Kidney epithelial cell (primary cell): ENCODE measurements at places on chromosomes 1 and 21. TPM values are rescaled to one million over a fixed set of nuclear protein-coding genes. Genes with fewer than 3 reads are reported as not detected.

CRYBG2 gene
- 2.7 and 18.6 TPM in 2 replicates for total RNA-seq

DNA sequence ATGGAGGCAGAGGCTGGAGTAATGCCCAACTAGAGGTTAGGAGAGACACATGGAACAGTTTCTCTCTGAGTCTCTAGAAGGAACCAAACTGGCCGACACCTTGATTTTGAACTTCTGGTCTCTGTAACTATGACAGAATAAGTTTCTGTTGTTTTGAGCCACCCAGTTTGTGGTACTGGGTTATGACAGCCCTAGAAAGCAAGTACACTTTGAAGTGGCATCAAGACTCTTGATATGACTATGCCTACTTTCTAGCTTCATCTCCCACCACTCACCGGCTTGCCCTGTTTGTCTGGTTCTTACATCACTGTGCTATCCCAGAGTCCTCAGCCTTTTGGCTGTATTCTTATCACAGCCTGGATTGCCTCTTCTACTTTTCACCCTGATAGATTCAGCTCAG lies 230.3 kb upstream of the USP24 start:
- no peak for DNase-seq

TMEM52 gene
- 0.92 and 3.2 TPM in 2 replicates for total RNA-seq

DNA sequence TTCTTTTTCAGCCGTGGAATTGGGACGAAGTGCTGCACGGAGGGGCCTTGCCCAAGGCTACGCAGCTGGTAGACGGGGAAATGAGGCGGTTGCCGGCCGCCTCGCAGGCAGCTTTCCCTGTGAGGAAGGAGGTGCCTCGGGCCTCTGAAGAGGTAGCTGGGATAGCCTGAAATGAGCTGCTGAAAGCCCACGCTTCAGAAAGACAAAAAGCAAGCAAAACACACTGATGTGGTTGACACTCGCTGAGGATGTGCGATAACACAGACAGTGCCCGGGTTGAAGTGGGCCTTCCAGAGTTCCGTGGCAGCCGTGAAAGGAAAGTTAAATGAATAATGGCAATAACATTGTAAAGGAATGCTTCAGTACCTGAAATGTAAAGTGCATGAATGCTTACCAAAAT lies 47.2 kb downstream of the S1PR1 start:
- DNase-seq: no peak

RHD gene
- not detected in 2 replicates for total RNA-seq

DNA sequence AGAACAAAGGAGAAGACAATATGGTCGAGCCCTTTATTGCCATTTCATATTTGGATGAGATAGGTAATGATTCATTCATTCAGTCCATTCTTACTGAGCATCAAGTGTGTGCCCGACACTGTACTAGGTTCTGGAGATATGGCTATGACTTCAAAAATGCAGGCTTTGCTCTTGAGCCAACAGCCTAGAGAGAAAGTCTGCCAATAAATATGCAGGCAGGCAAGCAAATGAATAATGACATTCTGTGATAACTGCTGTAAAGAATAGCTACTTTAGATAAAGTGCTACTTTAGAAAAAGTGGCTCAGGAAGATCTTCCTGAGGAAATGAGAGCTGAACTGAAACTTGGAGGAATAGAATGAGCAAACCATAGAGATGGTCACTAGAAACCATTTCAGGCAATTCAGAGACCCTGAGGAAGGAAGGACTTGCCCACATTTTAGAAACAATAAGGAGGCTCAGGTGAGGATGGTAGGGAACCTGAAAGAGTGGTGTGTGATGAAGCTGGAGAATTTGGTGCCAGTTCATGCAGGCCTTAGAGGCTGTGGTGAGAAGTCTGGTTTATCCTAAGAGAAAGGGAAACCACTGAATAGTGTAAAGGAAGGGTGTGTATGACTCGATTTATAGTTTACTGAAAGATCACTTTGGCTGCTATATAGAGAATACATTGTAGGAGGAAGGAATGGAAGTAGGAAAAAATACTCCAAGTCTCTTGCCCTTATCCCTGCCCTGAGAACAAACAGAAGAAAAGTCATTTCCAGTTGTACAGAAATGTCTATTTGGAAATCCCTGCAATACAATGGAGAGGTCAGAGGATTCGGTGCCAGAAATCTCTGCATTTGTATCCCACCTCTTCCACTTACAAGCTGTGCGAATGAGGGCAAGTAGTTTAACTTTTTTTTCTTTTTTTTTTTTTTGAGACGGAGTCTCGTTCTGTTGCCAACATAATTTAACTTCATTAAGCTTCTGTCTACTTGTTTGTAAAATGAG lies 167.9 kb downstream of the VPS13D start:
- DNase-seq: no peak

GRCh38 chr1:111164151-111164550 lies 24.1 kb downstream of the CEPT1 start:
- no peak for DNase-seq

FHL3 gene
- total RNA-seq: 40.8 and 48.0 TPM in 2 replicates

- no peak for DNase-seq
These were observed 11.5 kb downstream of the RO60 start for GRCh38 chr1:193070942-193071341.

DNA sequence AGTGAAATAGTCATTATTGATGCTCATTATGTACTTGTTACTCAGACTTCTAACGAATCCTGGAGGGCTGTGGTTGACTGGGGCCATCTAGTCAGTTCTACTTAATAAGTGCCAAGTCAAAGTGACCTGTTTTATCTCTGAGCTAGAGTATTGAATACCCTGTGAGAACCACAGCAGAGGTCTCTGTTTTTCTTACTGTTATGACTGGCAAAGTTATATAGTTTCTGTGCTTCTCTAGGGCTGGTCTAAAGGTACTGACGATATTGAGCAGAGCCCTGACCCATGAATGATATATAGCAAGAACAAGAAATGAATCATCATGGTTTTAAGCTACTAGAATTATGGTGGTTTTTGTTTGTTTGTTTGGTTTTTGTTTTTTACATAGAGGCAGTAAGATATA lies 555.8 kb downstream of the PLA2G4A start:
- DNase-seq: no peak

GRCh38 chr1:115409094-115410015 lies 71.3 kb upstream of the NGF start:
- no peak for DNase-seq

KLF17 gene
- total RNA-seq: not detected in 2 replicates

DNA sequence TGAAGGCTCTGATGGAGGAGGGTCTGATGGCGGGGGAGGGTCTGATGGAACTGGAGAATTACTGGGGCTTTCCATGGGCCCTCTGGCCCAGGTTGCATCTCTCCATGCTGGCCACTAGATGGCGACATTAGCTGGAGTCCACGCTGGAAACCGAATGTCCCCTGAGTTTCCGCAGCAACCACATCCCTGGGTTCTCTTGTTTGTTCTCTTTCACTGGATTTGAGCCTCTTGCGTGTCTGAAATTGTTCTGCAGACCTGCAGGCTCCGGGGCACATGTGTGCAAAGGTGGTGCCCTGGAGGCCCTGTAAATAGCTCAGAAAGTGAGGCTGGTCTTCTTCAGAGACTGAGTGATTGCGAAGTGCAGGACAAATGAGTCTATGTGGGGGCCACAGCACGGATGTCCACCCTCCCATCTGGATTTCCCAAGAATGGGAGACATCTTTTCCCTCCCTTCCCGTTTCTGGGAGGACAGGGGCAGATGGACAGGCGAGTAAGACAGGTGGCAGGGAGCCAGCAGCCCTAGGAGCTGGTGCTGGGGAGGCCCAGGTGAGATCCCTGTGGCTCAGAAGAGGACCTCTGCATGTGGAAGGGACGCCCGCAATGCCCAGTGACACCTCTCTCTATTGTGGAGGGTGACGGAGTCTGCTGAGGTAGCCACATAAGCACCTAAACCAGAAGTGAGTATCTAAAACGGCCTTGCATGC lies 73.2 kb upstream of the ABCG1 start:
- DNase-seq: no peak

CFAP107 gene
- total RNA-seq: not detected in 2 replicates

DNA sequence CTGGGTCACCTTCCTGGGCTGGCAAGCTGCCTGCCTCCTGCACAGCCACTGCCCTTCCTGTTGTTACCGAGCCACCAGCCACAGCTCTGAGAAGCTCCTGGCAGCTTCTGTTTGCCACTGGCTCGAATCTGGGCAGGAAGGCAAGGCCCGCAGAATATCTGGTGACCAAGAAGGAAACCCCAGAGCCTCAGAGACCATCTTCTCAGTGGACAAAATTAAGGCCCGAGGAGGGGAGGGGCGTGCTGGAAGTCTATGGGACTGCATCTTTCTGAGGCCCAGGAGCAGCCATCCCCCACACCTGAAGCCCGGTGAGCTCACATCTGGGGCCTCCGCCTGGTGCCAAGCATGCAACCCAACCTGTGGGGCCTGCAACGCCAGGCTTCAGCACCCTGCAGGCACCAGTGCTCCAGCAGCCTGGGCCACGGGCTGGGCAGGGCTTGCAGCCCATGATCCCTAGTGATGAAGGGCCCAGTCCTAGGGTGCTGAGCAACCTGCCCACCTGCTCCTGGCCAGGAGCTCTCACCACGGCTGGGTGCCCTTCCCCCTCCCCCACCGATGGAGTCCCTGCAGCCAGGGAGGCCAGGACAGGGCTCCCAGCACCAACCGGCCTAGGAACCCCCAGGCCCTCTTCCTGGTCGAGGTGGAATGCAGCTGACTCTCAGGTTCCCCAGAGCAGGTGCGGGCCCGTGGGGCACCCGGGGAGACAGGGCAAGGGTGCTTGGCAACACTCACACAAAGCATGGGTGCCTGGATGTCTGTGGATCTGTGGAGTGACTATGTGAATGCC lies 879 bp downstream of the CPTP start:
- DNase-seq: no peak

DNA sequence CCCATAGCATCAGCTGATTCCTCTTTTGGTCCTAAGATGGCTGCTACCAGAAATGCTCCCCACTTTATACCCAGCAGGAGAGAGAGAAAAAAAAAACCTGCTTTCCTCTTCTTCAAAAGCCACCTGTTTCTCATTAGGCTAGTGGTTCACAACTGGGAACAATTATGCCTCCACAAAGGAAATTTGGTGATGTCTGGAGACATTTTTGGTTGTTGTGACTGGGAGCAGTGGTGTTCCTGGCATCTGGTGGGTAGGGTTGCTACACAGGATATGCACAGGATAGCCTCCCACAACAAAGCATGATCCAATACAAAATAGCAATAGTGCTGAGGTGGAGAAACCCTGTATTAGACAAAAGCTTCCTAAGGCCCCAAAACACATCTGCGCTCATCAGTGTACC lies 38.5 kb upstream of the SGIP1 start:
- no peak for DNase-seq

DNA sequence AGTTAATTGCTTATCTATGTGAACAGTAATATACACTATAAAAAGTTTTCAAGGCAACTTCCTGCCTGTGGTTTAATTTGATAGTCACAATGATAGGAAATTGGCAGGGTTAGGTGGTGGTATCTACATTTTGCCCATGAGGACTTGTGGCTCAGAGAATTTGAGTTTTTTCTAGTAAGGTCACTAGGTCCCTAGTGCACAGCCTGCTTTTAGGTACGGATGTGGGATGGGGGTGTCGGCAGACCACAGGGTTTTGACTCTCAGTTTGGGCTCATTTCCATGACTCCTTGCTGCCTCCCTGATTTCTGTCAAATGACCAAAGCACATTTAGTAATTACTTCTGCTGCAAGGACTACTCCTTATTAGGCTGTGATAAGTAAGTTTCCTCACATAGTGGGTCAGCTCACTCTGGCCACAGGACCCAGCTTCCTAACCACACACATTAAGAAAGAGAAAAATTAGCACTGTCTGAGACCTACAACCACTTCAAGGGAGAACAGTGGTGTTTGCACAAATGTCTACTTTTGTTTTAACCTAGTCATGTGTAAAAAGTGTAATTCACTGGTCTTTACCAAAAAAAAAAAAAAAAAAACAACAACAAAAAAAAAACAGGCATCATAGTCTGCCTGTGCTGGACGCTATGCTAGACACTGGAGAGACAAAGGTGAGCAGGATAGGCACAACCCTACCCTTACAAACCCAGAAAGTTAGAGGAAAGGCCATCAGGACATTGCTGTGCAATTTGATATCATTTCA lies 43.7 kb downstream of the MRPL39 start:
- no peak for DNase-seq

CITED4 gene
- 31.0 and 48.6 TPM in 2 replicates for total RNA-seq

GRCh38 chr1:117613969-117614729 lies 8.3 kb downstream of the TENT5C start:
- no peak for DNase-seq

DNA sequence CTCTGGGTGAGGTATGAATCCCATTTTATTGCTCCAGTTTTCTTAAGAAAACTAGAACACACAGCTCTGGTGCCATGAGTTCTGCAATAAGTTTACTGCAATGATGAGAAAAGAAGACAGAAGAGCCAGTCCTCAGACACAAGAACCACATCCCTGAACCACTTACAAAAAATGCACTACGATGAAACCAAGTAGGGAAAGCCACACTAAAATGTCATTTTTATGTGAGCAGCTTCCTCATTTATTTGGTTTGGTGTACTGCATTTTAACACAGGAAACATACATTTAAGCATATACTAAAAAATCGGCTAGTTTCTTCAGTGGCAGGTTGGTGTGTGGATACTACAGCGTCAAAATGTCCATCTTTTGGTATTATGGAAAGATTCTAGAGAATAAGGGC lies 95.9 kb downstream of the PTPN14 start:
- no peak for DNase-seq

DNA sequence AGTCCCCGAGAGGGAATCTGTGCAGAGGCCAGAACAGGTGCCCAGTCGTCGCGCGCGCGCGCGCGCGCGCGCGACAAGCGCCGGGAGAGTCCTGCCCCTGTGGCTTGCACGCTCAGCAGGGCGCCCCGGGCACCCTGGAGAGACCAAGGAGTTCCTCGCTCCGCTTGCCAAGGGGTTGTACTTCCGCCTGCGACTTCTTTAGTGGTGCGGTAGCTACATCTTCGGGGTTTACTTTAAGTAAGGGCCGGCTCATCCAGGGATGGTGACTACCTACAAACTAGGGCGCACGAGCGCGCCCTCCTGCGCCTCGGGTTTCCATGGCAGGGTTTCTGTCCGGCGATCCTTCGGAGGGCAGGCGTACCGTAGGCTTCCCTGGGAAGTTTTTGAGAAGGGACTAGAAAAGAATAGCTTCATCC lies 1.4 kb downstream of the LHX4 start:
- no peak for DNase-seq

DNA sequence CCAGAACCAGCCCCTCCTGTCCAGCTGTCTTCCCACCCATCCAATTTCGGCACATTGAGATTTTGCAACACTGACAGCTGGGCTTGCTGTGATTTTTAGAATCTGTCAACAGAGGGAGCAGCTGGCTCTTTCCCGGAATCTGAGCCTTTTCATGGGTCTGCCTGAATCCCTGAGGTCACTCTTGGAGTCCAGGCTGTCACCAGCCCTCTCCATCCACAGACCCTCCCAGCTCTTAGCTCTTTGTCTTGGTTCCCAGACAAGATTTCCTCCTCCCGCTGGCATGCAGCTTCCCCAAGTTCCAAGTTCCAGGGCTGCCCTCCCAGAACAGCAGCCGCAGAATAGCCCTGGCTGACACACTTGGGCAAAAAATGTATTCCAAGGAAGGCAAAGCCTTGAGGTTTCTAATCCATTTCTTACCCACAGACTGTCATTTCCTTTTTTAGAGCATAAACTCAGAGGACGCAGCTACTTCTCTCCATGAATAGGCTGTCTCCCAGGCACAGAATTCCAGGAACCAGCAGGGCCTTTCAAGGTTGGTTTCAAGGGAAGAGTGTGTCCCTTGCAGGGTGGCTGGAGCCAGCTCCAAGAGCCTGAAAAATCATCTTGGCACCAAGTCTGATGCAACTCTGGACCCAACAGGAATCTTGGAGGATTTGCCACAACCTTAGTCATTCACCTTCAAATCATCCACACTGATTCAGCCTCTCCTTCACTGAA lies 7.1 kb upstream of the TMEM61 start:
- DNase-seq: no peak

PATJ gene
- 27.1 and 34.7 TPM in 2 replicates for total RNA-seq
